ENCODE measurements at places on chromosomes 6 and 20. TPM values are rescaled to one million over a fixed set of nuclear protein-coding genes. Genes with fewer than 3 reads are reported as not detected.

- H3K27me3 ChIP-seq, result no peaks in the 10 kb centered on the region
- no peaks in the 10 kb centered on the region for H3K36me3 ChIP-seq
- no peak for DNase-seq
- no peak overlapping the region for H3K27ac ChIP-seq
- no peaks in the 10 kb centered on the region for H3K4me1 ChIP-seq
These were observed 240.6 kb downstream of the MEI4 start for GRCh38 chr6:77893391-77893790.

DNA sequence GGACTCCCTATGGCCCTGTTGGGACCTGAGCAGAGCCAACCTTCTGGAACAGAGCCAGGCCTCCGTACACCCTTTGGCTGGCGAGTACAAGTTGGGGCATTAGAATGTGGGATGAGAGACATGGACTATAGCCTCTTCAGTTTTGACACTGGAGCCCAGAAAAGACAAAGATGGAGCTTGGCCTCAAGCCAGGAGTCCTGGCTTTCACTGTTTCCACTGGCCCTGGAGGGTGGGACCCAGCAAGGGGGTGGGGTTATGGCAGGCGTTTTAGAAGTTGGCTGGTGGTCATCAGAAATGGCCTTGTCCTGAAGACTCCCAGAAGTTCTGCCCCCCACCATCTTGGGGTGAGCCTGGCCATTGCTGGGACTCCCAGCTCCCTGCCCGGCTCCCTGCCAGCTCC is 21.8 kb downstream of the ITPR3 start:
- peaks cover 29% of the 10 kb centered on the region for H3K4me1 ChIP-seq
- H3K36me3 ChIP-seq, result peaks cover 6% of the 10 kb centered on the region
- no peaks in the 10 kb centered on the region for H3K27me3 ChIP-seq
- H3K27ac ChIP-seq, result no peak overlapping the region

DNA sequence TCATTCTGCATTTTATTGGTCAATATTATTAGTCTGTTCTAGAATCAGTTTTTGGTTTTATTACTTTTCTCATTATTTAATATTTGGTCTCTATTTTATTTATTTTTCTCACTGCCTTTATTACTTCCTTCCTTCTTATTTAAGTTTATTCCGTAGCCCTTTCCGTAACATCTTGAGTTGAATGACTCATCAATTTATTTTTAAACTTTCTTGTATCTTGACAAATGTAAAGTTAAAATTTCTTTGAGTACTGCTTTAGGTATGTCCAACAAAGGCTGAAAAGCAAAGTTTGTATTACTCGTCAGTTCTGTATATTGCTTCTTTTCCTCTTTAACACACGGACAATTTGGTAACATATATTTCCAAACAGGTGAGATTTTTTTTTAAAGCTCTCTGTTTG is 192.0 kb downstream of the CD109 start:
- DNase-seq, result no peak
- H3K27me3 ChIP-seq, result no peaks in the 10 kb centered on the region
- H3K36me3 ChIP-seq, result no peaks in the 10 kb centered on the region
- H3K4me3 ChIP-seq, result no peak overlapping the region
- H3K27ac ChIP-seq, result no peak overlapping the region
- H3K4me1 ChIP-seq, result peaks cover 6% of the 10 kb centered on the region

DNA sequence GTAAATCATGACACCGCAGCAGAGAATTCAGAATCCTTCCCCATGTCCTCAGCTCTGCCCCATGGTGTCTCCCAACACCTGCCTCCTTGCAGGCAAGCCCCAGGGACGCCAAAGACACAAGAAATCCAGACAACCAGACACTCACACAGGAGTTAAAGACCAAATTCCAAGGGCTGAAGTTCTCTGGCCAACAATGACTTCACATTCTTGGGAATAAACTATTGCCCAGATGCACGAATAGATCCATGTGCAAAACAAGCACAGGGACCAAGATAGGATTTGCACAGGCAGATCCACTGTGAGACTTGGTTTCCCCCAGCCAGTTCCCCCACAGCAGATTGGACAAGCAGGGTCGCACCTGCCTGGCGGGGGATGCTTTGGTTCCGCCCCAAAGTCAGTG is 246.7 kb downstream of the SOD2 start:
- DNase-seq, result no peak
- peaks cover 71% of the 10 kb centered on the region for H3K27me3 ChIP-seq
- H3K4me1 ChIP-seq, result no peaks in the 10 kb centered on the region
- H3K4me3 ChIP-seq, result no peak overlapping the region
- no peaks in the 10 kb centered on the region for H3K36me3 ChIP-seq

DNA sequence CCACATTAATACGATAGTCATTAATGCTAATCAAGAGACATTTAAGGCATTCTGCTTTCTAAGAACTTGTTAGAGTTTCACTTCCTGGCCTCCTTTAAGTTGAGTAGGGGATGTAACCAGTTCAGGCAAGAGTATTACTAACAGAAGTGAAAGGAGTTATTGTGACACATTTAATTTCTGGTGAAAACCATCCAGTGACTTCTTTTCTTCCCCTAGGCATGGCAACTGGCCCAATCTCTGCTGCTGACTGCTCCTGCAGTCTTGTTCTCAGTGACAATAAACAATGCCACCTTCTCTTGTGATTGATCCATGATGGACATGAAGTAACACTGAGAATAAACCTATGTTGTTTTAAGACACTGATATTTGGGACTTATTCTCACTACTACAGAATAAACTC is 130.9 kb upstream of the DEFB112 start:
- DNase-seq, result no peak
- no peaks in the 10 kb centered on the region for H3K4me1 ChIP-seq
- no peak overlapping the region for H3K27ac ChIP-seq
- H3K36me3 ChIP-seq, result no peaks in the 10 kb centered on the region
- no peaks in the 10 kb centered on the region for H3K27me3 ChIP-seq
- no peak overlapping the region for H3K4me3 ChIP-seq

- no peak for DNase-seq
- no peaks in the 10 kb centered on the region for H3K27me3 ChIP-seq
- no peaks in the 10 kb centered on the region for H3K36me3 ChIP-seq
- no peak overlapping the region for H3K4me3 ChIP-seq
These were observed 105.9 kb downstream of the ADGRB3 start for GRCh38 chr6:68740828-68741500.

DNA sequence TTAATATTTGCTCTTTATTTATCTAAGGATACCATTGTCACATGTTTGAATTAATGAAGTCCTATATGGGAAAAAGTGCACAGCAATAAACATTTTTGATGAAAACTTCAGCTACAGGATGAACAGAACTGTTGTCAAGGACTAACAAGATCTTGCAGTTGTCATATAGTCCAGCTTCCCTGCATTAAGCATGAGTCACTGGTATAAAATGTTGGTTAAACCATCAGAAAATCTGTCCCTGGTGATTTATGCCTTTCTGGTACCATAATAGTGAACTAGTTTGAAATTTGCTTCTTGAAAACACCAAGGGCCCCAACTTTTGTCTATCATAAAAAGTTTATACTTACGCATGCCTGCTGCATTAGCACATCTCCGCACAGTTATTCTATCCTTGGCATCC is 60.4 kb upstream of the RSPO3 start:
- no peaks in the 10 kb centered on the region for H3K36me3 ChIP-seq
- H3K27me3 ChIP-seq, result no peaks in the 10 kb centered on the region
- no peak overlapping the region for H3K4me3 ChIP-seq
- H3K27ac ChIP-seq, result no peak overlapping the region
- H3K4me1 ChIP-seq, result no peaks in the 10 kb centered on the region
- no peak for DNase-seq

GRCh38 chr6:168880271-168880670 is 373.4 kb downstream of the THBS2 start:
- peaks cover 10% of the 10 kb centered on the region for H3K4me1 ChIP-seq
- H3K27me3 ChIP-seq, result peaks cover under 1% of the 10 kb centered on the region
- DNase-seq, result no peak
- no peaks in the 10 kb centered on the region for H3K36me3 ChIP-seq
- H3K27ac ChIP-seq, result no peak overlapping the region
- no peak overlapping the region for H3K4me3 ChIP-seq

GRCh38 chr6:49541936-49542335 is 8.5 kb upstream of the C6orf141 start:
- H3K4me3 ChIP-seq, result no peak overlapping the region
- DNase-seq, result no peak
- H3K27ac ChIP-seq, result no peak overlapping the region
- no peaks in the 10 kb centered on the region for H3K36me3 ChIP-seq
- H3K4me1 ChIP-seq, result no peaks in the 10 kb centered on the region

DNA sequence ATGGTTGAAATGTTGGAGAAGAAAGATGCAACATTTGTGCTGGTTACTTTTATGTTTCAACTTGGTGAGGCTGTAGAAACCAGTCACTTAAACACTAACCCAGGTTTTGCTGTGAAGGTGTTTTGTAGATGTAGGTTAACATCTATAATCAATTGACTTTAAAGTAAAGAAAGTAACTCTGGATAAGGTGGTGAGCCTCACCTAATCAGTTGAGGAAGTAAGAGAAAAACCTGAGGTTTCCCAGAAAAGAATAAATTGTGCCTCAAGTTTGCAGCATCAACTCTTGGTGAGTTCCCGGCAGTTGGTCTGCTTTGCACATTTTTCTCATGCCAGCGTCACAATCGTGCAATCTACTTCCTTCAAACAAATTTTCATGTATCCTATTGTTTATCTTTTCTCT is 673.4 kb downstream of the QKI start:
- no peak overlapping the region for H3K4me3 ChIP-seq
- no peaks in the 10 kb centered on the region for H3K27me3 ChIP-seq
- DNase-seq, result no peak
- H3K36me3 ChIP-seq, result no peaks in the 10 kb centered on the region
- no peak overlapping the region for H3K27ac ChIP-seq

DNA sequence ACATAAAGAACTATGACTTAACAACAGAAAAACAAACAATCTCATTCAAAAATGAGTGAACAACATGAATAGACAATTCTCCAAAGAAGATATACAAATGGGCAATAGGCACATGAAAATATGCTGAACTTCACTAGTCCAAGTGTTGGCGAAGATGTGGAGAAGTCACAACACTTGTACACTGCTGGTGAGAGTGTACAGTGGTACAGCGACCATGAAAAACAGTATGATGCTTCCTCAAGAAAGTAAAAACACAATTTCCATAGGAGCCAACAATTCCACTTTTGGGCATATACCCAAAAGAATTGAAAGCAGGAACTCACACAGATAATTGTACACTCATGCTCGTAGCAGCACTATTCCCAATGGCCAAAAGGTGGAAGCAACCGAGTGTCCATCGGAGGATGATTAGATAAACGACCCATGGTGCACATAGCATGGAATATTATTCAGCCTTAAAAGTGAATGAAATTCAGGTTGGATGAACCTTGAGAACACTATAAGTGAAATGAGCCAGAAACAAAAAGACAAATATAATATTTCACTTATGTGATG is 6.6 kb downstream of the HLA-F start:
- no peaks in the 10 kb centered on the region for H3K27me3 ChIP-seq
- H3K36me3 ChIP-seq, result no peaks in the 10 kb centered on the region
- no peak for DNase-seq
- peaks cover 52% of the 10 kb centered on the region for H3K4me1 ChIP-seq
- no peak overlapping the region for H3K4me3 ChIP-seq

- DNase-seq, result no peak
- no peak overlapping the region for H3K27ac ChIP-seq
- H3K4me1 ChIP-seq, result peaks cover 11% of the 10 kb centered on the region
- H3K27me3 ChIP-seq, result peaks cover 16% of the 10 kb centered on the region
- H3K4me3 ChIP-seq, result no peak overlapping the region
These were observed 85.2 kb downstream of the SNAP25 start for GRCh38 chr20:10303852-10304251.

GRCh38 chr6:150617062-150617461 is 17.4 kb downstream of the PLEKHG1 start:
- no peaks in the 10 kb centered on the region for H3K36me3 ChIP-seq
- peaks cover 6% of the 10 kb centered on the region for H3K27me3 ChIP-seq
- peaks cover 7% of the 10 kb centered on the region for H3K4me1 ChIP-seq
- no peak for DNase-seq
- no peak overlapping the region for H3K4me3 ChIP-seq
- no peak overlapping the region for H3K27ac ChIP-seq

DNA sequence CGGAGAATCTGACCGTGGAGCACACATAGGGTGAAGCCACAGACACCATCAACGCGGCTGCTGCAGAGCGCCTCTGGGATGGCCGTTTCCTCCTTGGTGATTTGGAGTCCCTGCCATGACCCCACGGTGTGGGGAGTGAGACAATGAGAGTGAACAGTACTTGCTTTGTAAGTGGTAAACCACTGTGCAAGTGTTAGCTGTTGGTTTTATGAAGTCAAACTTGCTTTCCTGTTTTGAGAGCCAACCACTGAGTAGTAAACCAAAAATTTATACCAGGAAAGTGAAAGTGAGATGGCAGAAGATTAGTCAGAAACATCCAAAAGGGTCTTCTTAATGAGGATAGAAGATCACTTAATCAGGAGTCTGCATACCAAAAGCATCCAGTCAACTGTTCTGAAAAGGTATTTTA is 160.7 kb downstream of the FOXC1 start:
- H3K27me3 ChIP-seq, result no peaks in the 10 kb centered on the region
- peaks cover 37% of the 10 kb centered on the region for H3K4me1 ChIP-seq
- peaks cover 2% of the 10 kb centered on the region for H3K36me3 ChIP-seq
- peak overlapping the region; percentile 72 for H3K27ac ChIP-seq
- DNase-seq, result no peak
- H3K4me3 ChIP-seq, result peak overlapping the region; percentile 36

GRCh38 chr20:57837208-57838035 is 127.6 kb upstream of the PMEPA1 start:
- H3K27me3 ChIP-seq, result peaks cover 14% of the 10 kb centered on the region
- H3K4me1 ChIP-seq, result no peaks in the 10 kb centered on the region
- no peak overlapping the region for H3K4me3 ChIP-seq
- no peaks in the 10 kb centered on the region for H3K36me3 ChIP-seq
- DNase-seq, result no peak

DNA sequence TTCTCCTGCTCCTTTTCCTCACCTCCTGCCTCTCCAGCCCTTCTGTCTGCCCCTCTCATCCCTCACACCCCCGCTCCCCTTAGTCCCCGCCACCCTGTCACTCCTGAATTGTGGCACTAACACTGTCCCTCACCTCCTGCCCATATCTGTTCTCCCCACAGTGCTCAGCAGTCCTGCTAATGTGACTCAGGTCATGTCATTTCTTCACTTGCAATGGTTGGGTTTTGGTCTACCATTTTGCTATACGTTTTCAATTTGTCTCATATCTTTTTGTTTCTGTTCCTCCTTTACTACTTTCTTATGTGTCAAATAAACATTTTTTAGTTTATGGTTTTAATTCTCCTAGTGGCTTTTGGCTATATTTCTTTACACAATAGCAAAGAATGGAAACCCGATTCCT is 1.3 kb upstream of the HLA-B start:
- DNase-seq, result no peak
- H3K36me3 ChIP-seq, result peaks cover 21% of the 10 kb centered on the region

GRCh38 chr6:21348504-21349195 is 244.9 kb upstream of the SOX4 start:
- H3K27me3 ChIP-seq, result peaks cover 5% of the 10 kb centered on the region
- no peak overlapping the region for H3K27ac ChIP-seq

PNPLA1 gene
- 0.15 TPM for total RNA-seq

COL20A1 gene
- total RNA-seq, result 0.10 TPM

CFAP61 gene
- not detected for total RNA-seq

KCNG1 gene
- 0.90 TPM for total RNA-seq

MYLK2 gene
- not detected for total RNA-seq

GABRR2 gene
- 1.4 TPM for total RNA-seq

PYGB gene
- 53.1 TPM for total RNA-seq

Measured in T-helper 17 cell (primary cell).